ENCODE measurements at places on chromosomes 11 and 22.

DNA sequence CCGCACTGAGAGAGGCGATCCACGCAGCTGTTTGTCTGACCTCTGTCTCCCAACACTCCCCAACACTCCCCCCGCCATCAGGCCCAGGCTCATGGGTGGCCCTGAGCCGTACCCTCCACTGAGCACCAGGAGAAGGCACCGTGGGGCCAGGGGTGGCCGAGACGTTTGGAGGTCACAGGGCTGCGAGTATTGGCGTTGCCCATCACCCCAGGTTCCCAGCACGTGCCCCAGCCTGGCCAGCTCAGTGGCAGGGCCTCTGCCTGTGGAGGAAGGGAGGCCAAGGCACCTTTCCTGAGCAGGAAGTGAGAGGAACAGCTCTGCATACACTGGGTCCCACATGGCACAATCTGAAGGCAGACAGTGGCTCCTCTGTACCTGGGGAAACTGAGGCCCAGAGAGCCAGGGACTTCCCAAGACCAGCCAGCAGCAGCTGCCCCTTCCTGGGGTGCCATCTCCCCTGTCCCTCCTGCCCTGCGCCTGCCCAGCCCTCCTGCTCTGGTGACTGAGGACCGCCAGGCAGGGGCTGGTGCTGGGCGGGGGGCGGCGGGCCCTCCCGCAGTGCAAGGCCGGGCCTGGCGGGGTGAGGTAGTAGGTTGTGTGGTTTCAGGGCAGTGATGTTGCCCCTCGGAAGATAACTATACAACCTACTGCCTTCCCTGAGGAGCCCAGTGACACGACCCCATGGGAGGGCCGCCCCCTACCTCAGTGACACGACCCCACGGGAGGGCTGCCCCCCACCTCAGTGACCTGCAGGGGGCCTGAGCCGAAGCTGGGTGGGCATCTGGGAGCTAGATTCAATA lies 37.0 kb upstream of the PPARA start:
- no peak for DNase-seq

GRCh38 chr22:44196731-44197131 lies 16.0 kb downstream of the PARVG start:
- no peak for DNase-seq

- DNase-seq = no peak
Measured at GRCh38 chr11:115996125-115996807, 492.1 kb upstream of the CADM1 start.

DNA sequence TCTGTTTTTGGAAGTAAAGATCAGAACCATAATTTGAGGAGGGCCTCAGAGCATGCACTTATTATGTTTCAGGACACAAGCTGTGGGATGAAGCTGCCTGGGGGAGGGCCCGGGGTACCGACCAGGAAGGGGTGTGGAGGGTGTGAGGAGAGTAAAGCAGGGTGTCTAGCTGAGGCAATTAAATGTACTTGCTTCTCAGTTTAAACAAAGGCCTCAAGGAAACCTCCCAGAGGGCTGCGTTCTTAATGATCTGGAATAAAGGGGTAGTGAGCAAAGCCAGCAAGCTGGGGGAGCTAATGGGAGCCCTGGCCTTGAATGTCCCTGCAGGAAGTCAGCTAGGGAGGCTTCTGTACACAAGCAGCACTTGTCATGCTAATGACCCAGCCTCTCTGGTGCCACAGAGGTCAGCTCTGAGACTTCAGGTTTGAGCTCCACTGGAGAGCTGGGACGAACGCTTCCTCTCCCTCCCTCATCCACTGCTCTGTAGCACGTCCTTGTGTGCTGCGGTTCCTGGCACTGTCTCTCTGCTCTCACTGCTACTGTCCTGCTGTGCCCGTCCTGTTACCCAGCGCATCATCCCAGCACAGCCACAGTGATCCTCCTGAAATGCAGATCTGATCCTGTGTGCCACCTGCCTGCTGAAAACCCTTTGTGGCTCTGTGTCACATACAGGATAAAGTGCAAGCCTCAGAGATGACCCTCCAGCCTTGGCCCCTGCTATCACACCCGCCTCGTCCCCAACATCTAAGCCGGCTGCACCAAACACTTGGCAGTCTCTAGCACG lies 159.7 kb downstream of the DBX1 start:
- DNase-seq = peak; percentile 93

- DNase-seq = no peak
Measured at GRCh38 chr11:68163691-68164090, 42.5 kb upstream of the CHKA start.

DNA sequence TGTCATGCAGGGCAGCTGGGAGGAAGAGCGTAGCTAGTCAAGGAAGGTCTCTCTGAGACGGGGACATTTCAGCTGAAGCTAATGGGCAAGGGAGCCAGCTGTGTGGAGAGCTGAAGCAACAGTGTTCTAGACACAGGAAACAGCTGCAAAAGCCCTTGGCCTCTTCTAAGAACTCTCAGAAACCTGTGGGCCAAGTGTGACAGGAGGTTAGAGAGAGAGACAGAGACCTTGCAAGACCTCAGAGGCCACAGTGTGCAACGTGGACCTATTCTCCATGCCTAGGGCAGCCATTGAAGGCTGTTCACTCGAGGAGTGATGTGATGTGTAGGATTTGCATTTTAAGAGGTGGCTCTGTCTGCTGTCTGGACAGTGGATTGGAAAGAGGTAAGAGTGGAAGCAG lies 48.7 kb upstream of the TNRC6B start:
- DNase-seq = no peak

GRCh38 chr11:58675334-58676155 lies 53.1 kb downstream of the CNTF start:
- peak; percentile 78 for DNase-seq

- DNase-seq = no peak
Measured at GRCh38 chr11:6587360-6587953, 16.0 kb downstream of the RRP8 start.

- peak; percentile 46 for DNase-seq
Measured at GRCh38 chr22:20009018-20009491, 7.6 kb downstream of the ARVCF start.

GRCh38 chr11:123532131-123532530 lies 102.1 kb downstream of the GRAMD1B start:
- no peak for DNase-seq

GRCh38 chr11:60848714-60849151 lies 6.8 kb downstream of the CCDC86 start:
- DNase-seq = no peak

GRCh38 chr11:85922367-85922766 lies 67.2 kb downstream of the CCDC83 start:
- DNase-seq = no peak

DNA sequence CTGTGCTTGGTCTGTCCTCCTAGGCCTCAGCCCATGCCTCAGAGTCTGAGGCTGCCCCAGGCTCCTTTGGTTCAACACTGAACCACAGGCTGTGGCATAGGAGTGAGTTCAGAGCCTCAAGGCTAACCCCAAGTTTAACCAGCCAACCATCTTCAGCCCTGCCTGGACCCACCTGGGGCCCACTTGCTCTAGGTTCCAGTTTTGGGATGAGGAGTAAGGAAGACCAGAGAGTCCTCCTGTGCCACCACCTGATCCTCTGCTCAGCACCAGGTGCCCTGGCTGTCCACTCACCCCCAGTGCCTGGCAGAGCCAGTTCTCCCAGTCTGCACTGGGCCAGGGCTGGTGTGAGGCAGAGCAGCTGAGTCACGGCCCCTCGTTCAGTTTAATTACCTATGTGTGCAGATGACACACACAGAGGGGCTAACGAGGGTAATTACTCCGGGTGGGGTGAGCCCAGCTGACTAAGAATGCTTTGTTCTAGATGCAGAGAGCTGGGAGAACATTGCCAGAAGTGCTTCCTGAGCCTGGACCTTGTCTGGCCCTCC lies 12.0 kb upstream of the TMPRSS13 start:
- DNase-seq = peak; percentile 93

DNA sequence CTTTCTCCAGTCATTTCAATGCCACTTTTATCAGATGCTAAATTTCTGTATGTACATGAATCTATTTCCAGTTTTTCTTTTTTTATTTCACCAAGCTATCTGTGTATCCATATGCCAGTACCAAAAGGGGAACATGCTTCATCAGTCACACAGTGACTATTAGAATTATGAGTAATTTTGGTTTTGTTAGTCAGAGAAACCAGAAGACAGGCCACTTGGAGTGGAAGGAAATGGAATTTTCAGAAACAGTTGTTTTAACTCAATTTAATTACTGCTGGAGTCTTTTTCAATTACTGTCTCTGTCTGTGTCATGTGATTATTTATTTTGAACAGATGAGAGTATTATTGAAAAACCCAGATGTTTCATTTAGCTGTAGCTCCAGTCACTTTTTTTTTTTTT lies 84.6 kb upstream of the ANO3 start:
- DNase-seq = no peak

GRCh38 chr22:48279461-48279756 lies 1517.0 kb downstream of the TBC1D22A start:
- DNase-seq = no peak

DNA sequence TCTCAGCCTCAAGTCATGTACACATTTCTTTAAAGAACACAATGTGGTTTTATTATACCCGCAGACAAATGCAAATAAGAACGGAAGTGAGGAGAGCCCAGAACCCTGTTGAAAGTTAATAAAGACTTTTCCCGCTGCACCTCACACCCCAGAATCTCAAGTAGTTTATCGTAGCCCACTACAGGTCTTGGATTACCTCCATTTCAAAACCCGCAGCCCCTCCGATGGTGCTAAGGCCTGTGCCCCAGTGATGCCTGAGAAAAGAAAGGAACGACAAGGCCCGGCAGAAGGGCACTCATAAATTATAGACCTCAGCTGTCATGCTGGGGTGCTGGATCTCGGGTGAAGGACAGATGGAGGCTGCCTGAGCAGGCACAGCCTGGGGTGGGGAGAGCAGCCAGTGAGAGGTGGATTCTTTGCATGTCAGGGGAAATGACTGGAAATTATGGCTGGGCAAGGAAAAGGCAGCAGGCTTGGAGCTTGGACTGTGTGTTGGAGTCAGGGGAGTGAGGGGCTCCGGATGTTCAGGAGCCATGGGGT lies 354.1 kb downstream of the NTM start:
- no peak for DNase-seq

GRCh38 chr22:35328472-35328885 lies 28.8 kb downstream of the TOM1 start:
- no peak for DNase-seq

DNA sequence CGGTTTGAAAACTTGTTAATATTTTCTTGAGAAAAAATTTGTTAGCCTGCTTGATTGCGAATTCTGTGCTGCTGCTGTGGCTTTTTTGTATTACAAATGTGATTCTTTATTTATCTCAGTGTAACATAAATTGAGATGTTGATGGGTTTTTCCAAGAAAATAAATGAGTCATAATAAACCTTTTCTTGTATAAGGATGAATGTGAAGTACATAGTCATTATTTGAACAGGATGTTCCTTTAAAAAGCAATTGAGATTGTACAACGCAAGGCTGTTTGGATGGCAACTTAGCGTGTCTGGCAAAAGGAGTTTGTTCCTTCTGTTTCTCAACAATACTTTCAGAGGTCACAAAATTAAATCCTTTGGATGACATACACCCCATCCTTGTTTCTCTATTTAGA lies 24.6 kb upstream of the CARD18 start:
- no peak for DNase-seq

GRCh38 chr22:47474464-47474863 lies 712.0 kb downstream of the TBC1D22A start:
- no peak for DNase-seq

DNA sequence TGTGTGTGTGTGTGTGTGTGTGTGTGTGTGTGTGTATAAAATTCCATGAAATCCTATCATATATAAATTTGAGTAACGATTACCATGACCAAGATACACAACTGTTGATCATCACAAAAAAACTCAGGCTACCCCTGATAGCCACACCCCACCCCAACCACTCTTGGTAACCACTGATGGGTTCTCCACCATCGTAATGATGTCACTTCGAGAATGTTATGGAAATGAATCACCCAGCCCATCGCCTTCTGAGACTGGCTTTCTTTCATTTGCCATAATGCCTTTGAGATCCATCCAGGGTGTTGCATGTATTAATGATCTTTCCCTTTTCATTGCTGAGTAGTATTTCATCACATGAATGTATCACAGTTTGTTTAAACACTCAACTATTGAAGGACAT lies 496.0 kb downstream of the MIAT start:
- no peak for DNase-seq

DNA sequence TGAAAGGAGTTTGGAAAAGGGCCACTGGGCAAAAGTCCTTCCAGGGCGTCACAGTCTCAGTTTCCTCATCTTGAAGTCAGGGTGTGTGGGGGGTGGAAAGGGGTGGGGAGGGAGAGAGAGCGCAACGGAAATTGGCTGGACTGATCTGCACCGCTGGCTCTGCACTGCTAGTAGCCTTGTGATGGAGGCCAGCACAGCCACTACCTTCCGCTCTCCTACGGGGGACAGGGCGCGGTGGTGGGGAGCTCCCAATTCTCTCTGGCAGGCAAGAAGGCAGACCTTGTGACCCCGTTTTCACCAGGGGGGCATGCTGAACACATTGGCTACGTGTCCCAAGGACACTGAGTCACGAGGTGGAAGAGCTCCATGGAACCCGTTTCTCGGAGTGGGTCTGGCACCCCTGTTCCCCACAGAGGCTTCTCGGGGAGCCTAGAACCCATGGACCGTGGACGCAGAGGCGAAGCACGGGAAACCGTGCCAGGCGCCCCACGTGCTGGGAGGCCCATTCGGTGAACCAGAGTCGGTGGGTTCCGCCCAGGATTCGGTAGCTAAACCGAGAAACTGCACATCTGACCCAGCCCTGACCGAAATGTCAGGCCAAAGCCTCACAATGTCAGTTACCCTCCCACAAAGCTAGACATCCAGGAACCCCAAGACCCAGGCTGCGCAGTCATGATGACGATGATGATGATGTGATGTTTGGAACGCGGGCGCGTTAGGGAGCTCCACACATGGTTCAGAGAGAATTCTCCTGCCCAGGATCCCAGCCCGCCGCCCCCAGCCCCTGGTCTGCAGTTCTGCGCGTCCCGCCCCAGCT lies 28.3 kb upstream of the WNT11 start:
- peak; percentile 73 for DNase-seq

- DNase-seq = peak; percentile 85
Measured at GRCh38 chr11:44731685-44732430, 5.1 kb downstream of the TSPAN18 start.

GRCh38 chr11:129375751-129376657 lies at the start of gene BARX2:
TSS of gene BARX2 (plus strand) at chr11:129375848. CDS start at chr11:129376036, 188 bp downstream.
- DNase-seq = peak; percentile 91

- no peak for DNase-seq
Measured at GRCh38 chr11:36684840-36685801, 87.1 kb upstream of the RAG2 start.
